Left ventricle myocardium inferior (tissue), 1 donor: ENCODE measurements at places on chromosomes 6 and 20. TPM values are rescaled to one million over a fixed set of nuclear protein-coding genes. Genes with fewer than 3 reads are reported as not detected.

The NMBR gene
- not detected for total RNA-seq

The TGM3 gene
- total RNA-seq, result not detected

The CD83 gene
- 1.8 TPM for total RNA-seq

The MACROD2 gene
- total RNA-seq, result 3.6 TPM

The ZC2HC1B gene
- total RNA-seq, result not detected

The RIPOR3 gene
- 6.5 TPM for total RNA-seq

The TMEM170B gene
- total RNA-seq, result 4.4 TPM

The CST4 gene
- not detected for total RNA-seq

The DEFB132 gene
- total RNA-seq, result not detected

The FERMT1 gene
- 0.63 TPM for total RNA-seq
